ENCODE measurements at places on chromosomes 5 and 9.
A peak's percentile ranks its signal among the peaks of the same experiment; 100 is the strongest.

- no peak for DNase-seq
Observed at GRCh38 chr5:159017786-159018185, 81.9 kb downstream of the EBF1 start.

DNA sequence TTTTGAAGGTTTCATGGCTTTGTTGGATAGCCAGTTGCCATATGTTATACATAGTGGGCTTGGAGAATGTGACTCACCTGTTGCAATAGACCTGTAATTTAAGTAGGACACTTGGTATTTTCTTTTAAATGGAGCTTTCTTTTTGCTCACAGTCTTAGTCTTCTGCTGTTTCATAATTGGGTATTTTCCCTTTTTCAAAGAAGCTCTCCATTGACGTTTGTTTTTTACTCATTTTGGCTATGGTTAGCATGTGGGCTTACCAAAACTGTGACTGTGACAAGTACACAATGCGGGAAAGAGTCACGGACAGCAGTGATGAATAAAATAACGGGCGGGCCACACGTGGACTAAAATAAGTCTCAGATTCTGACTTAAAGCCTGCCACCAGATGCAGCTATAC is 23.2 kb upstream of the RNF20 start:
- DNase-seq: no peak

GRCh38 chr9:31683116-31683515 is 701.3 kb upstream of the ACO1 start:
- DNase-seq: peak; percentile 57

DNA sequence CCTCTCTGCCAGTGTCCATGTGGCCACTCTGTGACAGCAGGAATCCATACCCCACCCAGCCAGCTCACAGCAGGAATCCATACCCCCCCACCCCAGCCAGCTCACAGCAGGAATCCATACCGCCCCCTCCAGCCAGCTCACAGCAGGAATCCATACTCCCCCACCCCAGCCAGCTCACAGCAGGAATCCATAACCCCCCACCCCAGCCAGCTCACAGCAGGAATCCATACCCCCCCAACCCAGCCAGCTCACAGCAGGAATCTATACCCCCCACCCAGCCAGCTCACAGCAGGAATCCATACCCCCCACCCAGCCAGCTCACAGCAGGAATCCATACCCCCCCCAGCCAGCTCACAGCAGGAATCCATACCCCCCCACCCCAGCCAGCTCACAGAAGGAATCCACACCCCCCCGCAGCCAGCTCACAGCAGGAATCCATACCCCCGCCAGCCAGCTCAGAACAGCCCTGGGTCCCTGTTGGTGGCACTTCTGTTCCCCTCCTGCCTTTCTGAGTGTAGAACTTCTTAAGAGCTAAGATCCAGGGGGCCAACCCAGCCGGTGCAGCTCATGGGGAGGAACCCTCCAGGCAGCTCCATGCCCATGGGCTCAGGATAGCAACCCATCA is 8.4 kb upstream of the RXRA start:
- no peak for DNase-seq

- no peak for DNase-seq
Observed at GRCh38 chr5:105392122-105392709, 1829.6 kb upstream of the NUDT12 start.

DNA sequence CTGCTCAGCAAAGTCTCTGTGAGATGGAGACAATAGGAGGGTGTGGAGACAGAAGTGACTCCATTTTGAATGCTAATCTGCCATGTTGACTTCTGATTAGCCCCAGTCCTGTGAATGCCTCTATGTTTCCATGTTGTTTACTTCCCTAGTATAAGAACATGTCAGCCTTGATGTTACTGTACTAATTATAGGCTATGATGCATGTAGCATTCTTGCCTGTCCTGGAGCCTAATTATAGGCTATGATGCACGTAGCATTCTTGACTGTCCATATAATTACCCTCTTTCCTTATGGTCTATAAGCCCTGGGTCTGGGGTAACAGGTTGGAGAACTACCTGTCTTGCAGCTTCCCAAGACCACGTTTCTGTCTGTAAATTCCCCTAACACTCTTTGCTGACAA is 353.3 kb upstream of the CLINT1 start:
- no peak for DNase-seq

DNA sequence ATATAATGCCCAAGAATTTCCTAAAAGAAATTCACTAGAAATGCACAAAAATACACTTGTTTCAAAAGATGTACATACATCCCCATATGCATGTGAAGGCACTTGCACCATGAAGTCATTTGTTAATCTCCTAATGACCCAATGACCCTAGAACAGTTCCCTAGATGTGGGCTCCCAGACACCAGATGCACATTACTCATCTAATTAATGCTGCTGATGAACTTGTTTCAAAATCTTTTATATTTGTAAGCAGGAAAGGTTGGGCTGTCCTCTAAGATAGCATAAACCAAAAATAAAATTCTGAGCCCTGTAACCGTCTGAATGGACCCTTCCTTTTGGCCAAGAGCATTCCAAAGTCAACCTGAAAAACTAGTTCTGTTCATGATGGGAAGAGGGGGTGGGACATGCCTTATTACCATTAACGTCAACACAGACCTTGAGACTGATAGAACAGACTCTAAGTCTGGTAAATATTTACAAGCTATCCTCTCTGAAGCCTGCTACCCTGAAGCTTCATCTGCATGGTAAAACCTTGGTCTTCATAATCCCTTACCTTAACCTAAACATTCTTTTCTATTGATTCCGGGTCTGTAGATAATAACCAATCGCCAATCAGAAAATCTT is 91.0 kb upstream of the DAPK1 start:
- peak; percentile 40 for DNase-seq

DNA sequence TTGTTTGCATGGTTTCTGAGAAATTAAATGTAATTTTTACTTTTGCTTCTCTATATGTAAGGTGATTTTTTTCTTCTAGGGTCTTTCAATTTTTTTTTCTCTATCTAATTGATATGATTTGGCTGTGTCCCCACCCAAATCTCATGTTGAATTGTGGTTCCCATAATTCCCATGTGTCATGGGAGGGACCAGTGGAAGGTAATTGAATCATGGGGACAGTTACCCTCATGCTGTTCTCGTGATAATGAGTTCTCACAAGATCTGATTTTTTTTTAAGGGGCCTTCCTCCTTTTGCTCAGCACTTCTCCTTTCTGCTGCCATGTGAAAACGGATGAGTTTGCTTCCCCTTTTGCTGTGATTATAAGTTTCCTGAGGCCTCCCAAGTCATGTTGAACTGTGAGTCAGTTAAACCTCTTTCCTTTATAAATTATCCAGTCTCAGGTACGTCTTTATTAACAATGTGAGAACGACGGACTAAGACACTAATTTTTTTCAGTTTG is 150.8 kb downstream of the MTRR start:
- no peak for DNase-seq

- DNase-seq: no peak
Observed at GRCh38 chr5:6822556-6823343, 109.5 kb downstream of the TENT4A start.

DNA sequence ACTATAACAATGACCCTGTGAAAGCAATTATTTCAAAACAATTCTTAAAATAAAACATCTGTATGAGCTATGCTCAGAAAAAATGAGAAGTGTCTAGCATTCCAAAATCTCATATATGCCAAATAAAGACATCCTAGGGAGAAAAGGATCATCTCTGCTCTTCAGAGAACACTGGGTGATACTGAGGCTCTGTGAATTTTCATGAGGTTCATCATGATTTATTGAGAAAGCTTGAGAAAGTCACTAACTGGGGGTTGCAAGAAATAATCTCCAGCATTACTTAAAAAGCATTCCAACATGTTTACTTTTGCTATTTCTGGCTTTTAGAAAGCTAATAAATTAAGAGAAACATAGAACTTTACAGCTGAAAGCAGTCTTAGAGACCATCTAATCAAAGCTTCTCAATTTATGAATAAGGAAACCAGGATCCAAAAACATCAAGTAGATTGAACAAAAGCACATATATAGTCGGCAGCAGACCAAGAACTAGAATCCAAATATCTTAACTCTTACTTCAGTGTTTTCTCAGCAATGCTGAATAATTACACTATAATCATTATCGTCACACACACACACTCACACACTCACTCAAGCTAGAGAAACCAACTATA is 372.8 kb downstream of the NR2F1-AS1 start:
- DNase-seq: no peak

- DNase-seq: no peak
Observed at GRCh38 chr9:2288309-2288708, 273.2 kb downstream of the SMARCA2 start.

- no peak for DNase-seq
Observed at GRCh38 chr5:42250-42649, 49.7 kb upstream of the PLEKHG4B start.

DNA sequence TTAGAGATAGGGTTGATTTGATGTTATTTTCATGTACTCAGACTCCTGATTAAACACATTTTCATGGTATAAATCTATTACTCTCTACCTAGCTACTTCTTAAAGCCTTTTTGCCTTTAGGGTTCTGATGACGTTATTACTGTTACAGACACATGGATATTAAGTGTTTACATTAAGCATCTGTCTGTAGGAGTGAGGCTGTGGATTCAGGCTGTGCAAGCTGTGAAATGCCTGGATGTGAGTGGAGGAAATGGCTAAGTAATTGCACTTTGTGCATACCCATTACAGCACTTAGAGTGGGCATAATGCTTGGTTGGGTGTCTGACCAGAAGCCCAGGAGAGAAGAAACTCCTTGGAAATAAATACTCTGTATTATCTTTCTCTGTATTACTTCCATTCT is 186.8 kb downstream of the SNX18 start:
- peak; percentile 84 for DNase-seq

DNA sequence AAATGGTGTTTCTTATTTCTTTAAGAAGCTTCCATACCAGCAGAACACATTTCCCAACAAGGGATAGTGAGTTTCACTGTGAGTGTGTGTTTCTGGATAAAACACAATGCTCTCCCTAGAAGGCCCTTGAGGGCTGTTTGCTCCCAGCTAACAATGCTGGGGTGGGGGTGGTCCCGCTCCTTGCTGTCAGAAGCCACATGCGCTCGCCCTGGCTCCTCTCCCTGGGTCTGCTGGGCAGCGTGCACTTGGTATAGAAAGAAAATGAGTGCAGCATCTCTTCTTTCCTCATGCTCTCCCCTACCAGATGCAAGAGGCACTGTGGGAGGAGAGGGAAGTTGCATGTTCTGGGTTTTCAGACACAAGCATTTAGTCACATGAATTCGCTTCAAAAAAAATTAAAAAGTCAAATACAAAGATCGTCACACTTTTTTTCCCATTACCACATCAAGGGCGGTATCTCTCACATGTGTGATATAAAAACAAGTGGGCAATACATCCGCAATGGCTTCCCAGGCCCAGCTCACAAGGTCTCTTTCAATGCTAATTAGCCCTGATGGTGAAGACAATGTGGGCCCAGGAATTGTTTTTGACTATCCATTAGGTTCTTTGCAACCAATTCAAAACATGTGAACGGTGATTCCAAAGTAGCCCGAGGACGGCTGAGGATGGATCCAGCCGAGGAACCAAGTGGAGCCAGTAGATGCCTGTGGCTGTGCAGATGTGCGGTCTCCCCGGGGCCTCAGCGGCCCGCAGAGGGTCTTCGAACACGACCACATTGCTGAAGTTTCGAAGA is 603.6 kb downstream of the IRX1 start:
- DNase-seq: no peak

GRCh38 chr5:6162175-6162574 is 216.2 kb downstream of the MED10 start:
- no peak for DNase-seq

- no peak for DNase-seq
Observed at GRCh38 chr9:35965011-35965410, 7.1 kb upstream of the OR2S2 start.

GRCh38 chr5:33631786-33632185 is 191.0 kb downstream of the TARS1 start:
- no peak for DNase-seq

- DNase-seq: peak; percentile 91
Observed at GRCh38 chr9:36487482-36488388, 85.0 kb upstream of the MELK start.

DNA sequence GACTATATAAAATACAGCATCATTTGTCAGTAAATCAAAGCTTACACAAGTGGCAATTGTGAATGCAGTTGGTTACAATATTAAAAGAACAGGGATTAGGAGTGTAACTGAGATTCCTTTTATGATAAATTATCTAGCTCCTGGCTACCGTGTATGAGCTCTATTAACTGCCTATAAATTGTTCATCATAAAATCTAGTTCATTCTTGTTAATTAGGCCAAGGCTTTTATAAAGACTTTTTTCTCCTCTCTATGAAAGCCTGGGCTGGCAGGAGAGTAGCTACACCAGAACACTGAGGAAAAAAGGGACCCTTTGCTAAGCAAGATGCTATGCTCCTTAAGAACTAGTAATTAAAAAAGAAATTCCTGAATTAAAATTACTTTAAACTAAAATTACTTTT is 132.4 kb upstream of the MEF2C start:
- no peak for DNase-seq

GRCh38 chr5:112024769-112025168 is 267.8 kb upstream of the NREP start:
- DNase-seq: no peak

- DNase-seq: no peak
Observed at GRCh38 chr9:86983620-86984259, 36.4 kb upstream of the GAS1 start.

DNA sequence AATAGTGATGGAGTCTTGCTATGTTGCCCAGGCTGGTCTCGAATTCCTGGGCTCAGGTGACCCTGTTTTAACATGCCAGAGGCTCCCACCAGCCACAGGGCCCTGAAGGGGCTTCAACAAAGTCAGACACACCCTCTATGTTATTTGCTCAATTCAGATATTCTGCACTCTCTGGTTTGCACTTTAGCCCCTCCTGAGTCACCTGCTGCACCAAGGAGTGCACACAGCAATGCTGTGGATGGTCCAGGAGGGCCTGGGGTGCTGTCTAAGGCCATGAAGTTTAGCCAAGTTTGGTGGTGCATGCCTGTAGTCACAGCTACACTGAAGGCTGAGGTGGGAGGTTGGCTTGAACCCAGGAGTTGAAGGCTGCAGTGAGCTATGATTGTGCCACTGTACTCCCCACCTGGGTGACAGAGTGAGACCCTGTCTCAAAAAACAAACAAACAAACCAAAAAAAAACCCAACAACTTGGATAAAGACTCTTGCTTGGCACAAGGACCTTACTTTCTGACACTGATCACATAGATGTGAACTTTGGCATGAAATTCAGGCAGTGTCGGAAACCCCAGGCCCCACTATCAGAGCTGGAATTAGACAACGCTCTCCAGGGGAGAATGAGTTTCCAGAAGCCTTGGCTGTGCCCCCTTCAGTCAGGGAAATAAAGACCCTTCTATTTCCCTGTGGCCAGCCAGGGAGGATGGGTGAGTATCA is 39.7 kb upstream of the CDKN2AIPNL start:
- no peak for DNase-seq

GRCh38 chr9:28365020-28365640 is 791.8 kb upstream of the C9orf72 start:
- no peak for DNase-seq

GRCh38 chr5:170638051-170638450 is 134.2 kb downstream of the KCNIP1 start:
- DNase-seq: no peak

DNA sequence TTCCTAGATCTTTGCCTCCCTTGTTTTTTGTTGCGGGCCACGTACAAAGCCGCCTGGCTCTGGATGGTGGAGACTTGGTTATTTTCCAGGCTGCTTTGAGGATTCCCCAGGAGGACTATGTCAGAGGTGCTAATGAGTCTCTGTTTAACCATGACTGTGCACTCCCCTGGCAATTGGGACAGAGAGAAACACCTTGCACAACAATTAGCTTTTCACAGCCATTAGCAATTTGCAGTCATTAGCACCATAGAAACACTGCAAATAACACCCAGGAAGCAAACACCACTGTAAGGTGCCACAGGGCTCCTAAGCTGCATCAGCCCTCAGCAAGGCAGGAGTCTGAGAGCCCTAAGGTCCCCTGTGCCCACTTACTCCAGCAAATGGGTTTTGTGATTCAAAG is 201.0 kb upstream of the VLDLR start:
- no peak for DNase-seq

Data from NCI-H1417 (cell line).